ENCODE measurements at places on chromosomes 4 and X.
A peak's percentile ranks its signal among the peaks of the same experiment; 100 is the strongest.

DNA sequence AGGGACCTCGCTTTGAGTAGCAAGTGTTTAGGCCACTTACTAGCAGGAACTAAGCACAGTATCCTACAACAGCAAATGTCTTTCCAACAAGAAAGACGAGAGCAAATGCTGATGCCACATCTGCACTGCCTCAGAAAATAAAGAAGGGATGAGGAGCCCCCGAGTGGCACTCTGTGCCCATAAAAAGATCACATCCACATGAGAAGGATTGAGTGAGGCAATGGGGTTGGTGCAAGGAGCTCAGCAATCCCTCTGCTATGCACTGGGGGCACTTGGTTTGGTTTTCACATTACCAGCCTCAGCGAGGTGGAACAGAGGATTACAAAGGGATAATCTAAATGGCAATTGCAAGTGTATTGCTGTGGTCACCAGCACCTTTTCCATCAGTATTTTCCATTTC, 252.8 kb upstream of the SLC7A11 start:
- DNase-seq: no peak

DNA sequence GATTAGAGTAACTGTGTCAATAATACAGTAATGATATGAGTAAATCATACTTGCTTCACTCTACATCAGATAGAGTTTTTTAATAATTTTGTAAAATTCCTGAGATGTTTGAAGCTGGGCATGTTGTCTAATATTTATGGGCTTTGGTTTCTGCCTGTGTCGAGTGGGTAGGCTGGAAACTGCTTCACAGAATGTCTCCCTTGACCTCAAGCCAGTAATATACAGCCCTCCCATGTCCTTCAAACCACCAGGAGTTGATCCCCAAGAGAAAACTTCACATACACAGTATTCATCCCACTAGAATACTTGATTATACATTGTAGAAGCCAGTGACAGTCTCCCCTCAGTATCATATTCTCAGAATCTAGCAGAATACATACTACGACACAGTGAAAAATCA, 284.8 kb upstream of the TENM3 start:
- DNase-seq: no peak

DNA sequence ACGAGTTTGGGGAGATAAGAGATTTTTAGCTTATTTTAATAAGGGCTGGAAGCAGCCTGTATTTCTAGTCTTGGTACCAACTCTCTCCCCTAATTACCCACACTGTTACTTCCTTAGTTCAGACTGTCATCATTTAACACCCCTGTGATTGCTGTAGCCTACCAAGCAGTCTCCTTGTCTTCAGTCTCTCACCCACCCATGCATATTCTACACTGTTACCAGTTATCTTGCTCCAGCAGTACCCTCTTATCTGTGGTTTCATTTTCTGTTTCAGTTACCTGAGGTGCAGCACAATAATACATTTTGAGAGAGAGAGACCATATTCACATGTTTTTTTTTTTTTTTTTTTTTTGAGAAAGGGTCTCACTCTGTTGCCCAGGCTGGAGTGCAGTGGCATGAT, 80.2 kb downstream of the DIAPH2 start:
- DNase-seq: no peak

DNA sequence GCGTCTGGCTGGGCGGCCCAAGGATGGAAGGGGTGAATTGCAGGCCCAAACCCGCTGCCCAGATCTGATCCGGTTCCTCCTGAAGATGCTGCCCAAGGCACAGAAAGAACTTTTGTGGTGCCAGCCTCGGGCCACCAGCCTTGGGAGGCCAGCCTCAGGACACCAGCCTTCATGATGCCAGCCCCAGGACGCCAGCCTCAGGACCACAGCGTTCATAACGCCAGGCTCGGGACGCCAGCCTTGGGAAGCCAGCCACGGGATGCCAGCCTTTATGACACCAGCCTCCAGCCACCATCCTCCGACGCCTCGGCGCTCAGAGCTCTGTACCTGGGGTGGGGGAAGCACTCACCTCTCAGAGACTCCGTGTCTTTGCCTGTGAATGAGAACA, 107.8 kb downstream of the ADRA2C start:
- no peak for DNase-seq

GRCh38 chrX:149848855-149849254, 32.1 kb upstream of the MAGEA8 start:
- no peak for DNase-seq

DNA sequence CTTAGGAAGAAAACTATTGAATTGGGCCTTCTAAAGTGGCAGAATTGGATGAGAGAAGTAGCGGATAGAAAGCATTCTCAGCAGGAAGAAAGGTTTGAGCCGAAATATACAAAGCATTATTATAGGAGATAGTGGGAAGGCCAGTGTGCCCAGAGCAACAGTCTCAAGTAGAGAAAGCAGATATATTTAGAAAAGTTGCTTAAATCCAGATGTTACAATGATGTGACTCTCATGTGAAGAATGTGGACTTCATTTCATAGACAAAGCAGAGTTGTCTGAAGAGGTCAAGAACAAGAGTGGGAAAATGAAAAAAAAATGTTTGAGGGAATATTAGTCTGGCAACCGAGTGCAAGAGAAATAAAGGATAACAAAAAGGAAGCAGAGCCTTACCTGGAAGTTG, 66.9 kb downstream of the SYNPO2 start:
- DNase-seq: no peak

- DNase-seq: no peak
Measured at GRCh38 chr4:58144721-58145120, 1034.5 kb upstream of the IGFBP7 start.

DNA sequence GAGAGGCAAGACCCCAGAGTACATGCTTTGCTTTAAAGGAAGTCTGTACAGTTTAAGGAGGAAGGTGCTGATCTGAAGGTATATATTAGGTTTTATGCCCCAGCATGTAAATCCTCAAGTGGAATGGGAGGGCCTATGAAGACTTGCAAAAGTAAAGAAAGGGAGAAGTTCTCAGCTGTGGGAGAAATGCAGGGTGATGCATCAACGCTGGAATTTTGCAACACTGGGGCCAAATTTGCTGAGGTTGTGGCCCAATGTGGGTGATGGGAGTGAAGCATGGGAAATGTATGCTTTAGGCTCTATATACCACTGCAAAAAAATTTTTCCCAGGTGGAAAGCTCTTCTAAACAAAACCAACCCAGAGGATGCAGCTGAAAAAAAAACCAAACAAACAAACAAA, 33.8 kb upstream of the GPR174 start:
- no peak for DNase-seq

DNA sequence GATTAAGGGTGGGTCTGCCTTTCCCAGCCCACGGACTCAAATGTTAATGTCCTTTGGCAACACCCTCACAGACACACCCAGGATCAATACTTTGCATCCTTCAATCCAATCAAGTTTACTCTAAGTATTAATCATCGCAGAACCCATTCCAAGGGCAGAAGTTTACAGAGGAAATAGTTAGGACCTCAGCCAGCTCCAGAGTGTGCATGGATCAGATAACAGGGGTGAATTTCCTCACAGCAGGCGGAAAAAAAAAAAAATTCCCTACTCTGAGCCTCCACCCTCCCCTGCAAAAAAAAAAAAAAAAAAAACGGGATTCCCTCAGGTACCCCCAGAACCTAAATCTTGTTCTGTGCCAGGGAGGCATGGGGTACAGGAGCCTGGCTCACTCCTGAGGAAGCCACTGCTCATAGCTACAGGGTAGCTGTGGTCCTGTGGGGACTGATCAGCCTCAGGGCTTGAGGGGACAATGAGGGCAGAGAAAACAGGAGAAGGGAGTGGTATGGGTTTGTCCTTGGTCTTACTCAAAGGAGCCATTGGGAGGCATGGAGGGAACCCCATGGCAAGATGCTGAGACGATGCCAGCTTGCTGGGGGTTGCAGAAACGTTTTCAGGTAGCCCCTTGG, 113.0 kb downstream of the DHRSX start:
- no peak for DNase-seq

DNA sequence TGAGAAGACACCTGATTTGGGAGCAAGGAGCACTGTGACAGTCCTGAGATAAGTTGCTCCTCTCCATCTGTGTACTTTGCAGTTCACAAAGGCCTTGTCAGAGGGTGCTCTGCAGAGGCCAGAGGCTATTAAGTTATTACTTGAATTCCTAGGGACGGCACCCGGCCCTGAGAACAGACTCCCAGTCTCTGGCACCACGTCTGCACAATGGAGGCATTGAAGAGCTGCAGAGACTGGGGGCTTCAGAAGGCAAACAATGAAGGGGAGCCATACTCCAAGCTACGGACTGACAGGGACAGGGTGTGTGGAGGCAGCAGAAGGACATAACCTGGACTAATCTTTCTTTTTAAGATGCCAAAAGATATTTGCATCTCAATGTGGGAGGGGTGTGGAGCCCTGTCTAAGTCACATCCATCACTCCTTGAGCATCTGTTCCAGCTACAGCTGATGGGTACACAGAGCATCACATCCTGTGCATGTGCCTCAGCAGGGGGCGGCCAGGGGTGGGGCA, 11.5 kb downstream of the RASGEF1B start:
- no peak for DNase-seq

DNA sequence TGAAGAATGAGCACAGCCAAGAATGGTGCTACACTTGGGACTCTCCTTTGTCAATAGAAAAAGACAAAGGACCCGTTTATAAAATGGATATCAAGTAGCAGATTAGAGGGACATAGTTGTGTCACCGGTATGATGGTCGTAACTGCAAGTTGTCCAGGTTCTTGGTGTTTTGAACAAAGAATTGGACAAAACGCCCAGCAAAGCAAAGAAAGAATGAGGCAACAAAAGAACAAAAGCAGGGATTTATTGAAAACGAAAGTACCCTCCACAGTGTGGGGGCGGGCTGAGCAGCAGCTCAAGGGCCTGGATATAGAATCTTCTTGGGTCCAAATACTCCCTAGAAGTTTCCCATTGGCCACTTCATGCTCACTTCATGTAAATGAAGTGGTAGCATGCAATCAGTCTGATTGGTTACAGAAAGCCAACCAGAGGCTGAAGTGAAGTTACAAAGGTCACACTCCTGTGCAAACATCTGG, 54.7 kb downstream of the SHROOM3 start:
- no peak for DNase-seq

DNA sequence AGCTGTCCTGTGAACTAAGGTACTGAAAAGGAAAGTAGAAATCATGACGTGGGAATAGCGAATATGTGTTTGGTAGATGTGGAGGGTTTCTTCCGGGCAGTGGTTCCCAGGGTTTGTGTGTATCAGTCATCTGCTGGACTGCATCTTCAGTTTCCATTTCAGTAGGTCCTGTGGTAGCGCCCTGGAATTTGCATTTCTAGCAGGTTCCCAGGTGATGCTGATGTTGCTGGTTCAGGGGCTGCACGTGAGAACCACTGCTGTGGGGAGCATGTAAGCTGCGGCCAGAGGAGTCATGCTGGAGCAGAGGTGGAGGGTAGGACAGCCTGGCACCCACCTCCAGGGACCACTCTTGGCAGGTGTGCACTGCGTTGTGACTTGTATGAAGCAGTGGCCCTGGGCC, 47.1 kb downstream of the ARHGAP10 start:
- DNase-seq: no peak

GRCh38 chrX:48665991-48666390, 17.6 kb upstream of the WAS start:
- no peak for DNase-seq

- no peak for DNase-seq
Measured at GRCh38 chrX:30851449-30851848, 37.6 kb downstream of the TAB3 start.

DNA sequence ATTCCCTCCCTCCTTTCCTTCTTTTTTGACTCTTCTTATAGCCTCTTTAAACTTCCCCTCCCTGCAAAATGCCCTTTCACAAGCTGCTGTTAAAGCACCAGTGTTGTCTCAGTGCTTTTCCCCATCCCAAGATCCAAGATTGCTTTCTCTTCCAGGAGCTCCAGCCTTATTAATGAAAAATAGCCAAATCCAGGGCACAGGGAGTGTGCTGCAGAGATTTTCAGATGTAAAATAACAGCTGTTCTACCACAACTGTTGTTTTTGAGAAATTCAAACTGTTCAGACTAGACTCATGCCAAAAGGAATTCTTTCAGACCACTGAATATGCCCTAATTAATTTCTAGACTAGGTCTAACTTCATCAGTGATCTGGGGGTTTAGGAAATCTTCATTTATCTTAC, 47.0 kb upstream of the GPC3 start:
- DNase-seq: no peak

DNA sequence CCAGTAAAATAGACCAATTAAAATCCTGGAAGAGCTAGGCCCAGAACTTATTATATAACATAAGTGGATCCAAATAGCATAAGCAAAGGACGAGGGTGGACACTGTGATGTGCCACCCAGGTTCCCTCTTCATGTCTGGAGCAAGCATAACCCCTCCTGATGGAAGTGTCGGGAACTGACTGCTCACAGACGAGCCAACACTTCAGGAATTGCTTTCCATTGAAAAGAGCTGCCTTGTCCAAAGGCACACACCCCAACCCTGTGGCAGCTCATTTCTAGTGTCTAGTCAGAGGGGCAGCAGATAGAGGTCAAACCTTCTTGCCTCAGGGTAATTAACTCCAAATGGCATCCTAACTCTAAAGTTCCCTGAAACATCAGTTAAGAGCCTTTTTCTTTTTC, 15.3 kb downstream of the DDIT4L start:
- DNase-seq: no peak

DNA sequence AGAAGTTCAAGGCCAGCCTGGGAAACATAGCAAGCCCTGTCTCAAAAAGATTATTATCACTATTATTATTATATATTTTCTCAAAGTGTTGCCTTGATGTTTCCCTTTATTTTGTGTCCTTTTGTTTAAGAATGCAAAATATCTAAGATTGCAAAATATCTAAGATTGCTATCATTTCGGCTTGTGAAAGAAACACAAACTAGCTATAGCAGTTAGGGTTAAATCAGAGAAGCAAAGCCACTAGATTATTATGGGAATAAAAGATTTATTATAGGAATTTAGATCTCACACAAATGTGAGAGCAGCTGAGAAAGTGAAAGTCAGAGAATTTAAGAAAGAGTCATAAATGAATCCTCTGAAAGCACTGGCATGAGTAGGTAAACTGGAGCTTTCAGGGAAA, 18.0 kb upstream of the TMEM184C start:
- DNase-seq: no peak

DNA sequence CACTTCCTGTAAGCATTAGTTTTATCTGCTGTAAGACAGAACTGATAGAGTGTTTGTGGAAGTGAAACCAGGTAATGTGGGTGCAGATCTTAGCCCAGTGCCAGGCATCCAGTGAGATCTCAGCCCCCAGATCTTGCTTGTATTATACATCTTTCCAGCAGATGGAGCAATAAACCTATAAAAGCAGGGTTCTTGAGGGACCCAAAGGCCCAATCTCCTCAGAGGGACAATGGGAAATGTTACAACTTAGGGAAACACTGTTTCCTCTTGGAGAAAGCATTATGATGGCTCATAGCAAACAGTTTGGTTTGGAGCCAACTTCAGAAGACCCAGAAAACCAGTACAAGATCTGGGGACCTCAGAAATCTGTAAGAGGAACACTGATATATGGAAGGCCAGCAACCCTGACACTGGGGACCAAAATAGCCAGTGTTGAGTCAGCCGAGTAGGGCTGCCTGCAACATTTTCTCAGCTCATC, 206.3 kb downstream of the SLC7A11 start:
- peak; percentile 10 for DNase-seq

- no peak for DNase-seq
Measured at GRCh38 chr4:108601532-108601931, 18.8 kb upstream of the RPL34 start.

GRCh38 chr4:150089732-150090131, 11.5 kb downstream of the DCLK2 start:
- DNase-seq: no peak

GRCh38 chr4:163755013-163755412, 260.5 kb downstream of the TMA16 start:
- no peak for DNase-seq

- no peak for DNase-seq
Measured at GRCh38 chr4:39032218-39033085, at the start of gene TMEM156. TMEM156 (minus strand) TSS chr4:39032409; CDS start chr4:39032313, 96 bp downstream.
